Bronchial epithelial cell (primary cell): ENCODE measurements at places on chromosomes 5 and 9.
A peak's percentile ranks its signal among the peaks of the same experiment; 100 is the strongest.

- no peak for DNase-seq
Observed at GRCh38 chr9:110047955-110048402, 160.0 kb downstream of the C9orf152 start.

GRCh38 chr5:56143373-56143714 lies 89.8 kb downstream of the ANKRD55 start:
- DNase-seq, result no peak

- peak; percentile 100 for DNase-seq
Observed at GRCh38 chr9:121322037-121322736, 47.9 kb downstream of the STOM start.

DNA sequence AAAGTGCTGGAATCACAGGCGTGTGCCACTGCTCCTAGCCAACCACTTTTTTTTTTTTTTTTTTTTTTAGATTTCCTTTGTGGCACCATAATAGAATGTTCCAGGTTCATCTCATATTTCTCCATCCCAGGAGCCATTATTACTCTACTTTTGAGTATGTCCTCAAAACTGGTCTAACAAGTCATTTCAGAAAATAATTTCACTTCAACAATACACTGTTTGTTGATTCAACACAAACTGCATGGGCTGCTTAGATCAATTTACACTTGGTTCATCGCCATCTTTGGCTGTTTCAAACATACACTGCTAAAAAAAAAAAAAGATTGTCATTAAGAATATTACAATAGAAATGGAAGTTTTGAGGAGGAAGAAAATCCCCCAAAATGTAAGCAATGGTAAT lies 57.9 kb downstream of the CSNK1A1 start:
- peak; percentile 39 for DNase-seq

- DNase-seq, result no peak
Observed at GRCh38 chr5:32160228-32160627, 13.9 kb downstream of the GOLPH3 start.

DNA sequence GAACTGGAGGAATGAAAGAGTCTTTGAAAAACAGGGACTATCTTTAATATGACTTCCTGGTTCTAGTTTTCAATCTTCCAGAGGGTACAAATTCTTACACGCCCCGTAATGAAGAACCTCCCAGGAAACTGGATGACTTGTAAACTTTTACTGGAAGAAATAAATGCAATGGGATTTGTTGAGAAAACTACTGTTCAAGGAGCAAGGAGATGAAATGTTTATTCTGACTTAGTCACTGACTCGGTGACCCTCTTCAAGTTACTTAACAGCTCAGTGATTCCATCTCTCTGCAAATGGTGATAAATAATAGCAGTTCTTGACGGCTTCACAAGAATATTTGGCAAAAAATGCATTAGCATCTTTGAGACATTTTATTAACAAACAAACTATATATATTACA lies 858.6 kb downstream of the PTPRD start:
- no peak for DNase-seq

DNA sequence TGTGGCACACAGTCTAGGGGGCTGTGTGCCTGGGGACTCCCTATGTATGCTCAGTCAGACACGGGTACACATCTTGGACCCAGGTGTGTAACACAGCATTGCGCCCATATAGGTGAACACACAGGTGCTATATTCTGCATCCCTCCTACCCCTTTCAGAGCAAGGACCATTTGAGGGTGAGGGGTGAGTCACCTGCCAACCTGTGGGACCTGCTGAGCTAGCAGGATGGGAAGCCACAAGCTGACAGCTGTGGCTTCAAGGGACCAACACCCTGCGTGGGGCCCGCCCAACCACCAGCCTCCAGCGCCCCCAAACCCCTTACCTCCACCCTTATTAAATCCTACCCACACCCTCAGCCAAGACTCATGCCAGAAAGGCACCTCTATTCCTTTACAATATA lies 14.6 kb upstream of the AQP7 start:
- DNase-seq, result no peak

DNA sequence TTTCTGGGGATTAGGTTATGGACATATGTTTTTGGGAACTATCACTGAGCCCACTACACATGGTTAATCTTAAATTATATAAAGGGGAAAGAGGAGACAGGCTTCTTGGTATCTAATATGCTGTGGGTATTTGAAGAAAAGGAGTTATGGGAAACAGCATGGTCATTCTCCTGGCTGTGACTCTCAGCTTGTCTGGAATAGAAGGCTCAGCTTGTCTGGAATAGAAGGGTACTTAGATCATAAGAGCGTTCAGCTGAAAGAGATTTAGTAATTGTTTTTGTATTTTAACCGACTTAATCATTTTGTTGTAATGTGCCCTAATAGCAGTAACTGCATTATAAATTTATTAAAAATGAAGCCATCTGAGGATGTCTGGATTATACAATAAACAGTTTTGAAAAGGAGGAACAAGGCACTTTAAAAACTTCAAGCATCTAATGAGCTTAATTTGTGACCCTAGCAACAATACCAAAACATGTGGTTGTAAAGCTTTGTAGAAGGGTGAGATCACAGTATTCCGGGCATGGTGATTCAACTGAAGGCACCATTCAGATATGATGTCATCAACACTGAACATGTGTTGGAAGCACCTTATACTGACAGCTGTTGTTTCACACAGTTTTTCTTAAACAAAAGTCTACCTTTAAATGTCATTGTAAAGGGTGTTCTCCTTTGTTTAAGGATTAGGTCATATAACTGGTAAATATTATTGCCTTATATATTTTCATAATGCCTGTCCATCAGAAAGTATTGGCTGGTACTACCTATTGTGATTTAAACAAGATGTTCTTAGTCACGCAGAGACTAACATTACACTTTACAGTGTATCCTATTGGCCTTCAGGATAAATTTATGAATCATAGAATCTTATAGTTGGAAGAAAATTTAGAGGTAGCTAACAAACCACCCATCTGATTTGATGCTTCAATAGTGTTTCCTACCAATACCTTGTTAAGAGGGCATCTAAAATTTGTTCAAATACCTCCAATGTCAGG lies 2174.1 kb upstream of the WWC1 start:
- no peak for DNase-seq

- DNase-seq, result peak; percentile 41
Observed at GRCh38 chr5:143402553-143403333, 743 bp downstream of the NR3C1 start.

- DNase-seq, result no peak
Observed at GRCh38 chr5:14560091-14560595, 21.4 kb upstream of the OTULINL start.

DNA sequence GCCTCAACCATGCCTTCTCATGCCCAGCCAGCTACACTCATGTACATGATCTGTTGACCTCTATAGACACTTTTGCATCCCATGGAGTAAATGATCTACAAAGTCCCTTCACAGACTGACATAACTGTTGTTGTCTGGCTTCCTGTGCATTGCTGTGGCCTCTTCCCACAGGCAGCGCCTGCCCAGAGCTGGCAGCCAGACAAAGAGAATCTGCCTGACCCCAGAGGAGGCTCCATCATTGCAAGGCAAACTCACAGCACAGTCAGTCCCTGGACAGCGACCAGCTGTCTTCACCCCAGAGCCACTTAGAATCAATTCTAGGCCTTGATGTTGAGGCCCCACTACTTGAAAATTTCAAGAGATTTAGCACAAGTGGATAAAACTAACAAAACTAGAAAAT lies 65.5 kb downstream of the INSYN2B start:
- DNase-seq, result no peak

DNA sequence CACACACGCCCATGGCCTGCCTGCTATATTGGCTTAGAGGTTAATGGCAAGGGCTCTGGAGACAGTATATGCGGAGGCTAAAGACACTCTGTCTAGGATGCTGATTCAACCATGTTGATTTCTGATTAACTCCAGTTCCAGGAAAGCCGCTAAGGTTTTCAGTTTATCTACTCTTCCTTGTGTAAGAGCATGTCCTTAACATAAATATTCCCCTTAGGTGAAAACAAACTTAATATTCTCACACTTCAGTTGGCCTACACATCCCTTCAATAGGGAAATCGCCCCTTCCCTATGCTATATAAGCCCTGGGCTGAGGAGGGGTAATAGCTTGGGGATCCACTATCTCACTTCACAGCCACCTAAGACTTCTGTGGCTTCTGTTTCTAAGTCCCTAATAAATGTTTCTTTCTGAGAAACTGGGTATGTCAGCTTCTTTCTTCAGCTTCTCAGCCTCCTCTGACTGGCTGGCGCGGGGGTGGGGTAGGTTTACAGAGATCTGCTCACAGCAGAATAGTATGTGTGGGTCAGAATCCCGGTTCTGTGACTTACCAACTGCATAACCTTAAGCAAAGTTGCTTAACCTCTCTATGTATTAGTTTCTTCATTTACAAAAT lies 4.3 kb upstream of the GPX3 start:
- no peak for DNase-seq

DNA sequence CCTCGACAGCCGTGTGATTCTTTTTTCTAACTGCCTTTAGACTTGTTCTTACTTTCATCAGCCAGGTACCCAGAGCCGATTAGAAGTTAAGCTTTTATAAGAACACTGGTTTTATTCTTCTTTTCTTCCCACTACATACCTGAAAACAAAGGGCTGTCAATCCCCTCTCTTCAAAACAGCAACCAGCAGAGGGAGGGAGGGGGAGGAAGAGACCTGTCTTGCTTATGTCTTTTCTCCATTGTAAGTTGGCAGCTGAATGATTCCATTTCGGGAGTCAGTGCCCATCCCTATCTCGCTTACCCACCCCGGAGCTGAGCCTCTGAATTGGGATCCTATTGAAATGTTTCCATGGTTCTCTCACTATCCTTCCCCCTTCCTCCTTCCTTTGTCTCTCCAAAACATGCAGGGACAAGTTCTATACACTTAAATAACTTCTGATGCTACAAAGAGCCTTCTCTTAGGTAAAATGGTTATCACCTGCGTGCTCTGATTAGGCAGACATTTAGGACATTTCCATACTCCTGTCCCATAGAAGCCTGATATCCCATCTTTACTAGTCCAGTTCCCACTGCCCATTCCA lies 83.9 kb upstream of the WWC1 start:
- peak; percentile 25 for DNase-seq

GRCh38 chr9:129270903-129271431 lies 92.9 kb upstream of the IER5L start:
- DNase-seq, result no peak

GRCh38 chr5:175386526-175386925 lies 57.5 kb downstream of the DRD1 start:
- no peak for DNase-seq

- DNase-seq, result peak; percentile 20
Observed at GRCh38 chr9:69412741-69413150, 87.7 kb downstream of the ENTREP1 start.

DNA sequence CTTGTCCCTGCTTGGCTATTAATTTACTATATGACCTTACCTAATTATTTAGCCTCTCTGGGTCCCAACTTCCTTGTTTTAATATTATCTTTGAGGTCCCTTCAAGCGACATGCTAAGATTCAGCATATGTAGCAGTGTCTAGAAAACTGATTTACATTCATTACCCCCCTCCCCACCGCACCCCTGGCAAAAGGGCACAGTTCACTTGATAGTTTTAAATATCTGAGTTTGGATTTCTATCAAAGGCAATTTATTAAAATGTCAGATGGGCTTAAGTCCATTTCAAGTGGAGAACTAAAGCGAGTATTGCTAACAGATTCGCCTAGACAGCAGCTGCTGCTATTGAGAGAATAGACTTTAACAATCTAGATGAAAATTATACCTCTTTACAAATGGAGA lies 3.9 kb downstream of the CEMIP2 start:
- DNase-seq, result no peak
